ENCODE measurements at places on chromosomes 12 and 14.

DNA sequence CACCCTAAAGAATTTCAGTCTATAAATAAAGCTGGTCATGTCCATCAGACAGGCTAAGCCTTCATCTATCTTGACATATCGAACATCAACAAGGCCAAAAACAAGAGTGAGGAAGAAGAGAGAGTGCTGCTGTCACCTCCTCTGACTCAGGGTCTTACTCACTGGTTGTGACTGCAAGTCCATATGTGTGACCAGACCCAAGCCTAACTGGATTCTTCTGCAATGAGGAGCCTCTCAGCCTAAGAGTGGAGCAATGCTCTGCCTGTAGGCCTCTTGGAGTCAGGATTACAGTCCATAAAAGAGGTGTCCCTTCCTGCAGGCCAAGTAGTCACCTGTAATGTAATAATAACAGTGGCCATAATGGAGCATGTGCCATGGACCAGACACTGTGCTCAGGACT, 121.2 kb upstream of the SLC35F4 start:
- no peak for DNase-seq

DNA sequence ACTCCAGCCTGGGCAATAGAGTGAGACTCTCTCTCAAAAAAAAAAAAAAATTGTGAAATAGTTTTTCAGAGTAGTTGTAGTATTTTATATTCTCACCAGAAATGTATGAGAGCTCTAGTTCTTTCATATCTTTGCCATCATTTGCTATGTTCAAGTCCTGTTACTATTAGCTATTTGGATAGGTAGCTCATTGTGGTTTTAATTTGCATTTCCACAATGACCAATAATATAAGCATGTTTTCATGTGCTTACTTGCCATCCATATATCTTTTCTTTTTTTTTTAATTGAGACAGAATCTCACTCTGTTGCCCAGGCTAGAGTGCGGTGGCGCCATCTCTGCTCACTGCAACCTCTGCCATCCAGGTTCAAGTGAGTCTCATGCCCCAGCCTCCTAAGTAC, 8.4 kb upstream of the RIPK3 start:
- DNase-seq: no peak

DNA sequence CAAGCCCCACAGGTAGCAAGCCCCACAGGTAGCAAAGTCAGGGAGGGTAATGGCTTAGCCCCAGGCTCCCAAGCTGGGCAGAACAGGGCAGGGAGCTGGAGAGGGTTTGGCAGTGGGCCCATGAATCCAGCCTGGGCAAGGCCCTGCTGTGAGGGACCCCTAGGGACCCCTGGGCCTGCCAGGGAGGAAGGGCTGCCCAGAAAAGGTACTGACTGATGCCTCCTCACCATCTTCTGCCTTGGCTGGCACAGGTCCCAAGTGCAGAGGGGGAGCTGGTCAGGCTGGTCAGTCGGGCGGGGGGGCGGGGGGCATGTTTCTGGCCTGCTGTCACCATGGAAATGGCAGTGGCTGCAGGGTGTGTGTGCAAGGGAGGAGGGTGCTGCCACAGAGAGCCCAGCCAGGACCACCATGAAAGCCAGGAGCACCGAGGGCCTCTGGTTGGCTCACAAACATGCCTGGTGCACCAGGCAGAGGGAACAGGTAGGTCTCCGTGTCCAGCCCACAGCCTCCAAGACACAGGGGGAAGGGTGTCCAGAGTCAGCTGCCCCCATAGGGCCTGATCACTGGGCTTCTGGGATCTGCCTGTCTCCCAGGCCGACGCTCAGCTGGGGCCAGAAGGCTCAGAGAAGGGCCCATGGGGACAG, 1.5 kb upstream of the CRIP2 start:
- no peak for DNase-seq

- DNase-seq: no peak
These were observed 792.3 kb downstream of the TMEM121 start for GRCh38 chr14:106318700-106319099.

- DNase-seq: no peak
These were observed 499.0 kb downstream of the VRK1 start for GRCh38 chr14:97296176-97296575.

DNA sequence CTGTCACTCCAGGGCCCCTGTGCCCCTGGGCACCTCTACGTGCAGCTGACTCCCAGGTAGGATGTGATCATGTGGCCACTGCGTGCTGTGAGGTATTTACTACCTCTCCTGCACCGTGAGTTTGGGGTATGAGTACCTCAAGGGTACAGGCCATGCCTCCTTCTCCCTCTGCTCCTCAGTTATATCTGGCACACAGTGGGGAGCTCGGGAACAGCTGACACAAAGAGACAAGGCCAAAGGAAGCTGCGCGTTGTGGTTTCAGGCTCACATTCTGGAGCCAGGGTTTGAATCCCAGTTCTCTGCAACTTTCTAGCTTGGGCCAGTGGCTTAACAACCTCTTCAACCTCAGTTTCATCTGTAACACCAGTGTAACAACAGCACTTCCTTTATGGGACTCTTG, 7.8 kb upstream of the SLC6A12 start:
- DNase-seq: no peak

GRCh38 chr14:90839024-90839888, 23.0 kb upstream of the TTC7B start:
- no peak for DNase-seq

DNA sequence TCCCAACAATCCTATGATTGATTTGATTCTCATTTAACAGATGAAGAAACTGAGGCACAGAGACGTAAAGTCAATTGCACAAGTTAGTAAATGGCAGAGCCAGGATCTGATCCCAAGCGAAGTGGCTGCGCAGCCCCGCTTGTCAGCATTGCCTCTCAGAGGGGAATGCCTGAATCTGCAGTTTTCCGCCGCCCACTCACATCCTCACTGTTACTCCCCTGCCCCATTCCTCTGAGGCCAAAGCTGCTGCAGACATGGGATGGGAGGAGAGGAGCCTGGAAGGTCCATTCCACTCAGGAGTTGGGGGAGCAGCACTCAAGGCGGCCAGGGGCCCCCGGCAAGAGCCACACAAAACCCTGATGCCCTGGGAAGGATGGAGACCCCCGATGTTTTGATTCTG, 1.0 kb downstream of the NRIP2 start:
- DNase-seq: no peak

Measured in SK-MEL-5 (cell line).